ENCODE measurements at places on chromosomes 2 and 18.

- no peak for DNase-seq
Measured at GRCh38 chr18:74163019-74163660, 14.8 kb downstream of the TIMM21 start.

DNA sequence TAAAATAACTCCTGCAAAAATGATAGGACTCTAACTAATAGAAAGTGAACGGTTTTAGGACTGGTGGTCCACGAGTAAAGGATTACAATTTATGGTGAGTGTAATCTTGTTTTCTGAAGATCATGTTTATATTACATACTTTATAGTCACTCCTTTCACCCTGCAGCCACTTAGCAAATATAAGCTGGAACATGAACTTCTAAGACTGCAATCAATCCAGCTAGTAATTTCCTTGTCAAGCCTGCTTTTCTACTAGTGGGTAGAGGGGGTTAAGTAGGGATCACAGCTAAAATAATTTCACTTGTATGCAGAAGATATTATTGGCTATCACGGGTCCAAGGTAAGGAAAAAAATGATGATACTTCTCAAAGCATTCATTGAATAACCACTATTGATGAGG is 125.5 kb upstream of the NETO1 start:
- DNase-seq = no peak

DNA sequence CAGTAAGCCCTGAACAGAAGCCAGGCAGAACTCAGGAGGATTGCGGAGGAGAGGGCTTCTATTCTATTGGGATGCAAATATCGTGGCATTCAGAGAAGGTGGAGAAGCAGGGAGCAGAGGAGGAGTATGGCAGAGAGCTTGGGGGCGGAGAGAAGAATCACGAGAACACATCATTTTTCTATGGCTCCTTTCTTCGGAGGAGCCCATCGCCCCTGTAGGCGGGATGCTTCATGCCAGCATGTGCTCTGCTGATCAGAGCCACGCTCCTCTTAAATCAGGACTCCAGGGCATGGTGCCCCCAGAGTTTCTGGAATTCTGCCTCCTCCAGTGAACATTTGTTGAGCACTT is 71.1 kb downstream of the CIB4 start:
- no peak for DNase-seq

DNA sequence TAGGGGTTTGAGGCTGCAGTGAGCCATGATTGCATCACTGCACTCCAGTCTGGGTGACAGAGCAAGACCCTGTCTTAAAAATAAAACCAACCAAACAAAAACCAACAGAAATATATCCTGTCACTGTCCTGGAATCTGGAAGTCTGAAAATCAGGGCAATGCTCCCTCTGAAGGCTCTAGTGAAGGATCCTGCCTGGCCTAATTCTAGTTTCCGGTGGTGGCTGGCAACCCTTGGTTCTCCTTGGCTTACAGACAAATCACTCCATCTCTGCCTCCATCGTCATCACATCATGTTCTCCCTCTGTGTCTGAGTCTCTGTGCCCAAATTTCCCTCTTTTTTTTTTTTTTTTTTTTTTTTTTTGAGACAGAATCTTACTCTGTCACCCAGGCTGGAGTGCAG is 15.9 kb upstream of the VPS4B start:
- no peak for DNase-seq

DNA sequence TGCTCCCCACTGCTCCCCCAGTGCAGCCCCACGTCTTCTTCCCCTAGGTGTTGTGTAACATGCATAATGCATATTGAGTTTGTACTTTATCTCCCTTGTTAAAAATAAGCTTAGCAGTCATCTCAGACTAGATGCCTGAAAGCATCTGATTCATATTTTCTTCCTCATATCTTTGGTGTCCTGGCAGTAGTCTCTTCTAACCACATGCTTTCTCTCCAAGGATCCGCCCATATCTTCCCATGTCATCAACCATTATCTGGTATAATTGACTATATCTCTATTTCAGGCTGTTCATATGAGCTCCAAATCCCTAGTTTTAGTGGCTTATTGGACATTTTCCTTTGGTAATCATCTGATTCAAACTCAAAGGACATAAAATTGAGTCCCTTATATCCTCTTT is 426.3 kb downstream of the LRP1B start:
- no peak for DNase-seq

GRCh38 chr2:138060301-138060635 is 96.0 kb downstream of the HNMT start:
- no peak for DNase-seq

DNA sequence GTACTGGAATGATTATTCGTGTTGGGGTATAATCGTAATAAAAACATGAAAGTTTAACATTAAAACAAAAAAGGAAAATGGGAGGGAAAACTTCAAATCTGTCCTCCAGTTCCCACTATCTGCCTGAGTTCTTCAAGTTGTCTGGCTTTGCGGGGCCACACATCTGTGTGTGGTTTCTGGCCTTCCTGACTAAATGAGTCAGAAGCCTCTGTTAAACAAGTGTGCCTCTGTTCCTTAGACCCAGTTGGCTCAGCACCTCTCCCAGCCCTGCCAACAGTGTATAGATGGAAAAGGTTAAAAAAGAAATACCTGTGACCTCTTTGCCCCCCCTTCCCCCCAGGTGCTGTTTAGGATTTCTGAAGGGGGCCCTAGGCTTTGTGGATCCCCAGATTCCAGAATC is 30.2 kb downstream of the XDH start:
- DNase-seq = no peak

DNA sequence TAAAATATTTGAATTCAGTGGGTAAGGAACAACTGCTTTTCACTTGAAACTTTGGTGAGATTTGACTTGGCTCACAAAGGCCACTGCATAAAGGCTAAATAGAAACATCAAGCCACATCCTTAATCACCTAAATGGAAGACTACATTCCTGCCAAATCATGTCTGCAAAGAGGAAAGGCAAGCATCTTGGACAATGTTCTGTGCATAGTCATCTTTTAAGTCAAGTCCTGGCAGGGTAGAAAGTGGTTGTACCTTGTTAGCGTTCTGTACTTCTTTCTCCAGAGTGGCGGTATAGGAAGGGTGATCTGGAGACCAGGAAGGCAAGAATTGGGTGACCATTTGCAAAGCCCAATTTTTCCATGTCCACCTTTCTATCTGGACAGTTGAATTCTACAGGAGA is 121.4 kb upstream of the SLC14A2 start:
- no peak for DNase-seq

DNA sequence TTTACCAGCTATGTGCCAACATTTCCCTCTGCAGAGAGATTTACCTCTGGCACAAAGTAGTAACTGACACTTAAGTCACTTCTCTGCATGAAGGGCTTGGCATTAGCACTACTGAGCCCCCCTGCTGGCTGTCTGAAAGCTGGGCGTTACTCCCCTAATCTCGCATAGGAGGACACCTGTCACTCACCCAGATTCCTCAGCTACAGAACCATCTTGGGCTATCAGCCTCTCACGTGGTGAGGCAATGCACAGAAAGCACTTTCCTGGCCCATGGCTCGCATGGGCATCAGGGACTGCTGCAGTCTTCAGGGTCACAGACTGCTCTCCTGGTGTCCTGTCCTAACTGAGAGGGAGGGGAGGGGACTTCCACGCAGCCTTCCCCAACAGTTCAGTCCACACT is 12.0 kb downstream of the SERPINE2 start:
- DNase-seq = no peak

DNA sequence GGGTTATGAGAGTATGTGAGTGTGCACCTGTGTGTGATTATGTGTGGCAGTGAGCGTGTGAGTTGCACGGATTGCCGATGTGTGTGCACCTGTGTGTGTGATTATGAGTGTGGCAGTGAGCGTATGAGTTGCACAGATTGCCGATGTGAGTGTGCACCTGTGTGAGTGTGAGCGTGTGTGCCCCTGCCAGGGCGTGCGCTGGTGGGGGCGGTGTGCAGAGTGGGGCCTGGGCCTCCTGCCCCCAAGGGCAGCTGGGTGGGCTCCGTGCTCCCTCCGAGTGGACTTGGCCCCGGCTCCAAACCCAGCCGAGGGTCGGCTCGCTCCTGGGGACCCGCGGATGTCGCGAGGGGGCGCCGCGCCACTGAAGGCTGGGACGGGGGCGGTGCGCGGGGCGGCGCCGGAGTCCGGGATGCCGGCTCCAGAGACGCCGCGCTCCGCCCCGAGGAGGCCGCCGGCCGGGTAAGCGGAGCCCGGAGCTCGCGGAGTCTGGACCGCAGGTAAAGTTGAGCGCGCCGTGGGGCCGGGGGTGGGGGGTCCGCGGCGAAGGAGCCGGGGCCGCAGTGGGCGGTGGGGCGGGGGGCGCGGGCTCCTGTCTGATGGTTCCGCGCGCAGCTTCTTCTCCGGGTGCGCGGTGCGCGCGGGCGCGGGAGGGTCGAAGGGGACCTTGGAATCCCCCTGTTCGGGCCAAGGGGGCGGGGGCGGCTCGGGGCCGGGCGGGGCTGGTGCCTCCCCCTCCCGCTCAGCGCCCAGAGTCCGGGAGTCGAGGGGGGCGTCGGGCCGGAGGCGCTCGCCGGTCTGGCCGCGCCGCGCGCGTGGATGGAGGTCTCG is at the start of gene KCNG2:
Gene KCNG2, plus strand, starts transcription at position 421 of the 828 bp plus-strand sequence. CDS start 65,730 bp downstream, outside the sequence.
- DNase-seq = no peak

- no peak for DNase-seq
Measured at GRCh38 chr2:23537991-23538390, 153.0 kb downstream of the KLHL29 start.

- DNase-seq = no peak
Measured at GRCh38 chr18:2880473-2880872, 33.7 kb downstream of the EMILIN2 start.

- DNase-seq = no peak
Measured at GRCh38 chr2:103284750-103285149, 522.9 kb downstream of the TMEM182 start.

DNA sequence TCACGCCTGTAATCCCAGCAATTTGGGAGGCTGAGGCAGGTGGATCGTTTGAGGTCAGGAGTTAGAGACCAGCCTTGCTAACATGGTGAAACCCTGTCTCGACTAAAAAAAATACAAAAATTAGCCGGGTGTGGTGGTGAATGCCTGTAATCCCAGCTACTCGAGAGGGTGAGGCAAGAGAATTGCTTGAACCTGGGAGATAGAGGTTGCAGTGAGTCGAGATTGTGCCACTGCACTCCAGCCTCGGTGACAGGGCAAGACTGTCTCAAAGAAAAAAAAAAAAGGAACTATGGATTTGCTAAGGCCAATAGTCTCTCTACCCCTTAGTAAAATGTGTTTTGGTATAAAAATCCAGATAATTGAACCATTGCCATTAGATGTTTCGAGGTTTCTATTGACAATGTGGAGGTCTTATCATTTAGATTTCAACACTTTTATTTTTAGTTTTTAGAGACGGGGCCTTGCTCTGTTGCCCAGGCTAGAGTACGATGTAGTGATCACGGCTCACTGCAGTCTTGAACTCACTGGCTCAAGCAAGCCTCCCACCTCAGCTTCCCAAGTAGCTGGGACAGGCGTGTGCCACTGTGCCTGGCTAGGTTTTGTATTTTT is 1.1 kb upstream of the TXNDC2 start:
- no peak for DNase-seq

DNA sequence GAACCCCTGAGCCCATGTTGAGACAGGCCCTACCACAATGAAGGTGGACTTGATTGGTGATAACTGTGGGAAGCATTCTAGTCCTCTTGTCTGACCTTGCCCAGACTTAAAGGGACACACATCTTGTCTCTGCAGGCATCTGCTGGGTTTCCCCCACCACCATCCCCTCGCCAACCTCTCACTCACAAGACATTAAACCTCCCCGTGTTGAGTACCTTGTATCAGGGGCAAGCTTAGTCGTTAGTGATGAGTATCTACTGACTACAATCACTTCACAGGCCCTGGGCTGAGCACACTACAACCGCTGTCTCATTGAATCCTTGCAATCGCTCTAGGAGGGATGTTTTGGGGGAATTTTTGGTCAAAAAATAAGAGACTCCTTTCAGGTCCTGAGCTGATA is 86.0 kb downstream of the ICOS start:
- no peak for DNase-seq

DNA sequence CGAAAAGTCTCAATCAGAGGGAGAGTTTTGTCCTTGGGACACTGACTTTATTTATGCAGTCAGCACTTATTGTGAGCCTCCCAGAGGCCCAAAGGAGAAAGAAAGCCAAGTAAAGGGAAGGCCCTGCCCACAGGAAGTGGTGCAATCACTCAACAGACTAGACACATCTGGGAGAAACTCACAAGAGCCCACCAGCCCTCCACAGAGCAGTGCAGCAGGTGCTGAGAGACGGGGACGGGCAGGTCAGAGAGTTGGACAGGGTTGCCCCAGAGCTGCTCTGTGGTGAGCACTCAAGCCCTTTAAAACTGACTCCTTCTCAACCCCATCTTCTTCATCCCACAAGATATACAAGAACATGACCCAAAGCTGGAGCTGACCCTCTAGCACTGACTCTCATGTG is 96.0 kb downstream of the TFCP2L1 start:
- no peak for DNase-seq

GRCh38 chr2:72208225-72208624 is 60.6 kb upstream of the CYP26B1 start:
- no peak for DNase-seq

DNA sequence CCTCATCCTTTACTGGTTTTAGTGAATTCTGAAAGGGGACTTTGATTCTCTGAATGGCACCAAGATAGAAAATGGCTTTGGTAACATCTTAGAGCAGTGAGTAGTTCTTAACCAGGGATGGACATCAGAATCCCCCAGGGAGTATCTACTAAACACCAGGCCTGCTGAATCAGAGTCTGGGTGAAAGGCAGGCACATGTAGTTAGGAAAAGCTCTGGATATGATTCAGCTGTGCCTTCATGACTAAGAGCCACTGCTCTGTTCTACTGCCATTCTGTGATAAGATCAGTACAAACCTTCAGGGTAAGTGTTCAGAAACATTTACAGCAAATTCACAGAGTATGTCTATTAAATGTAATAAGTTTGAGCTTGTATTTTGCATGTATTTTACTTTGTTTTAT is 46.2 kb upstream of the B3GNT2 start:
- no peak for DNase-seq

DNA sequence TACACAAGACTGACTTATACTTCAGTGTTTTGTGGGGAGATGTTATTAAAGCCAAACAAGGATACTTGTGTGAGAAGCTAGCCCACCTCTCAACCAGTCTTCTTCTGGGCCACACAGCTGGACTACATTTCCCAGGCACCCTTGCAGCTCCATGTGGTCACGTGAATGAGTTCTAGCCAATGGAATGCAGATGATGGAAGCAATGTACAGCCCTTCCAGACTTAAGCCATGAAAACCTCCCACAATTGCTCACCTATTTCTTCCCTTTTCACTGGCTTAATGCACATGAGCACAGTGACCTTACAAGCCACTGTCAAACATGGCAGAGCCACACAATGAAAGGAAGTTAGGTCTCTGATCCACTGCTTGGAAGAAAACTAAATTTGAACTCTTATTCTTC is 20.4 kb upstream of the FEZ2 start:
- no peak for DNase-seq

DNA sequence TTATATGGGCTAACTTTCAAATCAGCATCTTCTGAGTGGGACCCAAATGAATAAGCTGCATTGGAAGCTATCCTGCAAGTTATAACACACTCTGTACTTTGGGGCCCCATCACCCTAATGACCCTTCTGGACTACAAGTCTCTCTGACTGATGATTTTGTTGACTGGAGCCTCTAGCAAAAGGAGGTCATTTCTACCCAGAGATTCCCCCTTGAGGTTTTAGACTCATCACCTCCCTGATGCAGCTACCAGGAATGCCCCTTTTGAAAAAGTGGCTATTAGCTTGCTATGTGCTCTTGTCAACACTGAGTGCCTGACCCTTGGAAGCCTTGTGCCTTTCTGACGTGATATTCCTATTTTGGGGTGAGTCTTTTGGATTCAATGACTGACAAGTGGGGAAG is 54.5 kb upstream of the NEMP2 start:
- DNase-seq = no peak

- no peak for DNase-seq
Measured at GRCh38 chr2:120142528-120143219, 80.5 kb downstream of the TMEM185B start.
